Stimulated activated CD8-positive, alpha-beta memory T cell treated with anti-CD3 and anti-CD28 coated beads, Interleukin-4, amount 100 ng/mL, for 24 hours (primary cell): ENCODE measurements at places on chromosomes 5 and 9.

GRCh38 chr9:6184749-6185645, 30.6 kb upstream of the IL33 start:
- no peak for DNase-seq

DNA sequence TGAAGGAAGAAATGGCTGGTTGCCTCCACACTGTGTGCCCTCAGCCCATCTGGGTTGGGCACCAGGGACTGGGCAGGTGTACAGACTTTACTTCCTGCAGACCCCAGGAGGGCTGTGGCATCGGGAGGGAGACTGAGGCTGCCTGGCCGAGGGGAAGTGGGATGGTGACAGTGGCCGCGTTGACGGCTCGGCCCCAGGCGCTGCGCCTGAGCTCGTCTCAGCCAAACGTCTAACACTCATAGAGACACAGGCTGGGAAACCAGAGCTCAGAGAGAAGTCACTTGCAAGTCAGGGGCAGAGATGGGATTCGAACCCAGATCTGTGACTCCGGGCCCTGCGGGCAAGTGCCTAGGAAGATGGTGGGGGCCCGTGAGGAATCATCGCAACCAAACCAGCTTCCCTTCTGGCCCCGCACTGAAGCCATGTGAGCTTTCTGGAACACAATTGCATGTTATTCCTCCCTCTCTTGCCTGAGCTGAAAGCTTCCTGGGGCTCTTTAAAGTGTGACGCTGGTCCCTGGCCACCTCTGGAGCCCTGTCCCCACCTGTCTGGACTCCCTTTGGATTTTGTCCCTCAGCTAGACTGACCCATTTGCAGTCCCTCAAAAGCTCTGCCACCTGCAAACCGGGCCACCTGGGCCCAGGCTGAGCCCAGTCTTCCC, 53.1 kb upstream of the FUBP3 start:
- no peak for DNase-seq

DNA sequence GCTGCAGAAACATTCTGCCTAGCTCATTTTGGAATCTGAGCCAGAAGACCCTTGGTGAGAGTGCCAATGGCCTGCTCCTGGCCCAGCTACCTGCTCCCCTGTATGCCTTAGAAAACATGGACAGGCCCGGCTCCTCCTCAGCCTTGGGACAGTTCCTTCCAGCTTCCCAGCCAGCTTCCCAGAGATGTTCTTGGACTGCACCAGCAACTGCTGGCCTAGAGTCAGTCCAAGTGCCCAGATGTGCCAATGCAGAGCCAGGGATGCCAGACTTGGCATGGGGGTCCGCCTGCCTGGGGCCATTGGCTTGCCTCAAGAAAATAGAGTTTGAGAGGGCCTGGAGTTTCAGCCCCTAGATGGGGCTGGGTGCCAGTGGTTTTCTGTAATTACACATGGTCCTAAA, 142.2 kb upstream of the TRIM32 start:
- DNase-seq, result no peak

DNA sequence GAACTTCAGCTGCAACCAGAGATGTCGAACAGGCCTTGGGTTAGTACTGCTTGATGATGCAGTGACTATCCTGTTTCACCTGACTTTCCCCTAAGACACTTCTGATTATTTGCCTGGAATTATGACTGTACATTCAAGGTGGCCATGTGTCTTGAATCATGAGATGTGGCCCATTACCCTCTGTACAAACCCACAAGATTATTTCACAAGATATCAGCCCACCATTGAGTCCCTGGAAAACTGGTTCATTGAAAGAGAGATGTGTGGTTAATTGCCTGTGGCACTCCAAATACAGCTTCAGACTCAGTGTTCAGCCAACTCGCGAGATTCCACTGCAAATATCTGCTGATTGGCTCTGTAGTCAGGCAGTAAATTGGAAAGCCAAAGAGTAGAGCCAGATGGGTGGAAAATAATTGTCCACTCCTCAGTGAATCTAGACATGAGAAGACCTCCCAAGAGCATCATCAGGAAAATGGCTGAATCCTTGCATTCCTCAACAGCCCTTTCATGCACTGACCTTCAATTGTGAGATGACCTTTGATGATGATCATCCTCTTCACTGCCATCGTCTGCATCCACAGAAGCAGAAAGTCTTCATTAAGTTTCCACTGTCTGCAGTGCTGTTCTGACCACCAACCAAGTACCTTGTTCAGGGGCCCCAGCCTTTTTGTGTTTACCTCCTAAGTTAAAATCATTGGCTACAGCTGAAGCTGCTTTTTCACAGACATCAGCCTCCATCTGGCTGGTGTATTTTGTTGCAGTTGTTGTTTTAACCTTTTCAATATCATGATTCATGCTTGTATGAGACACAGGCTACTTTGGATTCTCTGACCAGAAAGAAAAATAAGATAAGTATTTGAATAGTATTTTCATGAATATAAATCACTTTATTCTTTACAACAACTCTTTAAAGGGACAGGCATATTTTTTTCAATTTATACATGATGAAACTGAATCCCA, 75.2 kb downstream of the ESM1 start:
- DNase-seq, result no peak

DNA sequence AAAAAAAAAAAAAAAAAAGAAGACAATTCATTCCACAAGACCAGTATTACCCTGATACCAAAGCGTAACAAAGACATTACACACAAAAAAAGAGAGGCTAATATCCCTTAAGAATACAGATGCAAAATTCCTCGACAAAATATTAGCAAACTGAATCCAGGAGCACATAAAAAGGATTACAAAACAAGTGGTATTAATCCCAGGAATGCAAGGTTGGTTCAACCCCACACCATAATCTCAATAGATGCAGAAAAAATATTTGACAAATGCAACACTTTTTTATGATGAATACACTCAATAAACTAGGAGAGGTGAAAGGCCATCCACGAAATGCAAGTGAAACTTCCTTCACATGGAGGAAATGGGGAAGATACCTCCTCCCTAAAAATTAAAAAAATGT, 80.1 kb upstream of the TLR4 start:
- no peak for DNase-seq
